ENCODE measurements at places on chromosomes 5 and 9.
A peak's percentile ranks its signal among the peaks of the same experiment; 100 is the strongest.

DNA sequence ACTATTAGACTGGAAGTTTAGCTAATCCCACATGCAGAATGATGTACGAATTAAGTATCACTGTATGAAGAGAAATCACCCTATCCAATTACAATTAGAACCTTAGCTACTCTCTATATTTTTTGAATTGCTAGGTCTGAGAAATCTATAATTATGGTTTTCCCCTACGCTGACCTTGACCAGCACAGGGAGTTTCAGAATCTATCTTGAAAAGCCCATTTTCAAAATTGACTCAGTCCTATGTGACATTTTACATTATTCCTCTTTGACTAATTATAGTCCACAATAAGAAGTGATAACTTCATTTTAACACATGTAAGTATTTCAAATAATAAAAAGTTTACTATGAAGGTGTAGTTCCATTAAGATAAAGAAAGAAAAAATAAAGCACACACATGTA, 21.5 kb downstream of the NUDT12 start:
- DNase-seq = no peak

- DNase-seq = peak; percentile 74
Measured at GRCh38 chr5:143471041-143471509, 67.6 kb upstream of the NR3C1 start.

DNA sequence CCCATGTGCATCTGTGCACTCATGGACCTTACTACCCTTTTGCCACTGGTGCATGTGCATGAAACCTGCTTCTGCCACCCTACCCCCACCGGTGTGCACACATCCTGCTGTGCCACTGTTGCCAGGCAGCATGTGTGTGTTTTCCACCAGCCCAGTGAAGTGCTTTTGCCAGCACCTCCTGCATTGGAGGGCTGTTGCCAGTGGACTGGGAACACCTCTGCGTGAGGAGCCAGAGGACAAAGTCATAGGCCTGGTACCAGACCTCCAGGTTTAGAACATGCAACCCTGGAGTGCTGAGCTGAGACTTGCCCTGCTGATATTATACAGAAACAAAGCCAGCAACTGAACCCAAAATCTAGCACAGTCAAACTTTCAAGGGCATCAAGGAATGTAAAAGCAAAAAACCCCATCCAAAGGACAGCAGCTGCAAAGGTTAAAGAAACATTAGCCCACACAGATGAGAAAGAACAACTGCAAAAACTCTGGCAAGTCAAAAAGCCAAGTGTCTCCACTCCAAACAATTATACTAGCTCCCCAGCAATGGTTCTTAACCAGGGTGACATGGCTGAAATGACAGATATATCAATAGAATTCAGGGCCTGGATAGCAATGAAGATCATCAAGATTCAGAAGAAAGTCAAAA, 70.6 kb upstream of the PTPN3 start:
- DNase-seq = no peak

- no peak for DNase-seq
Measured at GRCh38 chr9:136231478-136232297, 13.9 kb downstream of the QSOX2 start.

GRCh38 chr5:2883771-2884170, 132.3 kb upstream of the IRX2 start:
- DNase-seq = no peak

- no peak for DNase-seq
Measured at GRCh38 chr5:102106599-102106998, 189.5 kb downstream of the SLCO4C1 start.

DNA sequence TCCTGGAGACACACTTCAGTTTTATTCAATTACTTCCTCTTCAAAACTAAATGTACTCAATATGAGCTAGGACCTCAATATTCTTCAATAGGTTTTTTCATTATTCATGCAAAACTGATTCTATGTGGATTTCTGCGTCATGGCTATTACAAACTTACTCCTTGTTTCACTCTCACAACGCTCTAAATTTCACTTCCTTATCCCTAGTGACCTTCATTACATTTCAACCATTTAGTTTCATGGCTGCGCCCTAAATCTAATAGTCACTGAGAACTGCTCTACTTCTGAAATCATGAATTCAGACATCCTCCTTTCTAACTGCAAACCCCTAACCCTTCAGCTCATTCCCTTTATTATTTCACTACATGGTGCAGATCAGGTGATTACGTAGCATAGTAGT, 93.9 kb downstream of the SLC25A46 start:
- DNase-seq = no peak

DNA sequence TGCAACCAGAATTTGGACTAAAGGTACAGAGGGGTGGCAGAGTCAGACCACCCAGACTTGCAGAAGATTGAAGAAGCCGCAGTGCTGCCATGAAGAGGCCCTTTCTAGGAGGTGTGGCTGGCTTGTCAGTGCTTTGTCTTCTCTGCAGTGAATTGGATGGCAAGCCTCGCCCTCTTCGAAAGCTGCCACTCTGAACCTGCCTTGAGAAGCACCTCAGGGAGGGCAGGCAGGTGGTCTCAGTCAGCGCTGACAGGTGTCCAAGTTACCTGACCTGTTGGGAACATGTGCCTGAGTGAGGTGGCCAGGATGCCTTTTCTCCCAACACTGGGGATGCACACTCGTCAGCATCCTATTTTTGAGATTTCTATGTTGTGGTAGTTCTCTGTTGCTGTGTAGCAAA, 6.2 kb downstream of the TENT4A start:
- no peak for DNase-seq

DNA sequence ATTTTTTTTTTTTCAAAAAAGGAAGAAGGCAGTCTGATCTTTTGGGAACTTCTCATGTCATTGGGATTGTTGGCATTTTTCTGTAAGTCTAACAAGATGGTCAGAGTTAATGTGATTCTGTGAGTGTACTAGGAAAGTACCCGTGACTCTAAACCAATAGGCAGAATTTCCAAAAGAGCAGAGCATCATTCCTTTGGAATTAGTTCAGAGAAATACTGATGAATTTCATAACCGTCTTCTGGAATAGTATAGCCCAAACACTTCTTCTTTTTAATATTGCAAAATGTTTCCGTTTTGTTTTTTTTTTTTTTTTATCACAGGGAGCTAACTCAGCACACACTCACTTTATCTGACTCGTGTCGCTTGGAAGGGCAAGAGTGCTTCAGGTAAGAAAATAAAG, 407.4 kb downstream of the DTWD2 start:
- DNase-seq = no peak

GRCh38 chr9:113973963-113974413, 97.9 kb downstream of the ZNF618 start:
- DNase-seq = no peak

GRCh38 chr9:17970277-17970676, 391.4 kb downstream of the SH3GL2 start:
- DNase-seq = no peak

GRCh38 chr5:171676286-171676944, 109.2 kb upstream of the SMIM23 start:
- no peak for DNase-seq

- no peak for DNase-seq
Measured at GRCh38 chr5:119418606-119419100, 33.6 kb upstream of the HSD17B4 start.

- DNase-seq = no peak
Measured at GRCh38 chr9:132001567-132001966, 78.1 kb downstream of the MED27 start.

DNA sequence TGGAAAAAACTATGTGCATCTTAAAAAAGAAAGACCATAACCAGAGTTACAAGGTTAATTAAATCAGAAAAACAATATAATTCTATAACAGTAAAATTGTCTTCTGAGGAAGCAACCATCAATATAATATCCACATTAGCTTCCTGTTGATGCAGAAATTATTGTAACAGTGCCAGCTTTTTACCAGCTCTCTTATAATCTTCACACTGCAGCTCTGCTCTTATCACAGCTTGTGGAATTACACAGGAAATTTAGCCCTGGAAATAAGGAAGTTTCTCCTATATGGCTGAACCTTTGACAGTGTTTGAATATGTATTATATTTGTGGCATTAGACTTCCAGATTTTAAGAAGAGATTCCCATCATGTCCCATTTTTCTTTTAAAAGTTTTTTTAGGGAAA, 49.1 kb upstream of the TEK start:
- no peak for DNase-seq

DNA sequence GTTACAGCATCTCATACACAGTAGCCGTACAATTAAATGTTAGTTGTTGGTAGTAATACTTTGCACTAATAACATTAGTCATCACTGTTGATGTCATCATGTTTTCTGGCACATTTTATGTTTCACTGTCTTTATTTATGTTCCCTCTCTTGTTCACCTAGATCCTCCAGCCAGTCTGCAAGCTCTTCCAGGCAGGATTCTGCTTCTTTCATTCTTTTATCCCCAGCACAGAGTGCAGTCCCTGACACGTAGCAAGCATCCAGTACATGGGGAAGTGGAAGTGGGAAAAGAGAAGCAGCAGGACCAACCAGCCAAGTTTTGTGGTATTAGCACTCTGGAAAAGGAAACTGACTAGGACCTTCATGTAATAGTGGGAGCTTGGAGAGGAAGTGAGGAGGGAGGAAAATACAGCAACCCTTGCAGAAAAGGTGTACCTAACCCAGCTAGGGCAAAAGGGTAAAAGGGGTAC, 89.7 kb upstream of the SLC44A1 start:
- peak; percentile 29 for DNase-seq

DNA sequence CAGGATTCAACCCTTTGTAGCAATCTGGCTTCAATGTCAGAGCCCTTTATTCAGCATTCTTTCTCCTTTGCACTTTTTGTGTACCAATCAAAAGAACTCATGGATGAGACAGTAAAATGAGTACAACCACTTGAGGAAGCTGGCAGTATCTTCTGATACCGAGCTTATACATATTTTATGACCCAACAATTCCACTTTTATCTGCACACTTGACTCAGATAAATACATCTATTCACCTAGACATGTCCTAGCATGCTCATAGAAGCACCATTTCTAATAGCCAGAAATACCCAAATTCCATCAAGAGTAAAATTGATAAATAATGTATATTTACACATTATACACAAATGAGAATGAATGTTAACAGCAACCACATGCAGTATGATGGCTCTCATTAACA, 111.2 kb upstream of the PTGER4 start:
- DNase-seq = no peak

DNA sequence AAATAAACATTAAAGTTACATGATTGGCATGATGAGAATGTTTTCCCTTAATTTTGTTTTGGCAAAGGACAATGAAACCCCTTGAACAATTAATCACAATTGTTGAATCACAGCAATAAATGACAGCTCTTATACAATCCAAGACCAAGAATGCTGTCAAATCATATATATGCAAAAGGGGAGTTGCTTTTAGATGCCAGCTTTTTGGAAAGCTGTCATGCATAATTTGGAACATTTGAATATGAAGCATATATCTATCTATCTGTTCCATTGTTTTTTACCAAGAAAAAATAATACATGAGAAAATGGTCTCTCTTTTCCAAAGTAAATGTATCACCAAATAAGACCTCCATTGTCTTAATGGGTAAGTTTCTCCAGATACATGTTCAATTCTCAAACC, 44.5 kb downstream of the SPOCK1 start:
- no peak for DNase-seq

GRCh38 chr9:93080406-93080805, 15.6 kb upstream of the CARD19 start:
- no peak for DNase-seq

- DNase-seq = no peak
Measured at GRCh38 chr9:110007477-110008270, 200.3 kb downstream of the C9orf152 start.

- no peak for DNase-seq
Measured at GRCh38 chr9:134360897-134361296, 34.6 kb downstream of the RXRA start.

- no peak for DNase-seq
Measured at GRCh38 chr5:82512025-82512424, 233.9 kb upstream of the RPS23 start.

DNA sequence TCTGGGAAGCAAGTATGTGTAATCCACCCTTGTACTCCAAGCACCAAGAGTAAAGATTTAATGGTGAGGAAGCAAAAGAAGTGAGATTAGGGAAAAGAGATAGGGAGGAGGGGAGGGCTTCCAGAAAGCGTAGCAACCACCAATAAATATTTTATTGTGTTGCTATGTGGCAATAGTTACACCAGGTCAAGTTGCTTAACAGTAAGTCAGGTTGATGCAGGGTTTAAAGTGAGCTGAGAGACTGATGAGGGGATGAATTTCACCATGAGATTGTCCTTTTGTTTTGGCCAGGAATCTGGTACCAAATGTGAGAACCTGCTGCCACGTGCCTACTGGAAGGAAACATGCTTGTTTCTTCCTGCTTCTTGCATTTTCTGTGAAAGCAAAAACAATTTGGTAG, 62.7 kb downstream of the PCSK5 start:
- peak; percentile 20 for DNase-seq

- DNase-seq = no peak
Measured at GRCh38 chr9:111232997-111233790, 96.8 kb downstream of the OR2K2 start.

- no peak for DNase-seq
Measured at GRCh38 chr9:99335280-99335679, 113.2 kb downstream of the SEC61B start.

DNA sequence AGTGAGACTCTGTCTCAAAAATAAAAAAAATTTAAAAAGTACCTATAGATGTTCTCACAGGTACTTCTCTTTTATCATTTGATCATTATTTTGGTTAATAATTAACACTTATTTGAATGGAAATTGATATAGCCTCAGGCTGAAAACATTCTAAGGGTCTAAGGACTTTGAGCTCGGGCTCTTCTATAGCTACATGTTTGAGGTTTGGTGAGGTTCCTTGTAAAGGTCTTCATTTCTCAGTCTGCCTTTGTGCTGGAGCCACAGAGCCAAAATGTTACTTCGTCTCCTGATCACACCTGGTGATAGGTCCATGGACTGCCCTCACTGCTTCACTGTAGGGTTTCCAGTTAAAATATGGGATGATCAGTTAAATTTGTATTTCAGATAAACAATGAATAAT, 22.6 kb downstream of the ARHGEF37 start:
- DNase-seq = no peak

GRCh38 chr9:105178076-105178475, 66.4 kb upstream of the SLC44A1 start:
- peak; percentile 40 for DNase-seq

DNA sequence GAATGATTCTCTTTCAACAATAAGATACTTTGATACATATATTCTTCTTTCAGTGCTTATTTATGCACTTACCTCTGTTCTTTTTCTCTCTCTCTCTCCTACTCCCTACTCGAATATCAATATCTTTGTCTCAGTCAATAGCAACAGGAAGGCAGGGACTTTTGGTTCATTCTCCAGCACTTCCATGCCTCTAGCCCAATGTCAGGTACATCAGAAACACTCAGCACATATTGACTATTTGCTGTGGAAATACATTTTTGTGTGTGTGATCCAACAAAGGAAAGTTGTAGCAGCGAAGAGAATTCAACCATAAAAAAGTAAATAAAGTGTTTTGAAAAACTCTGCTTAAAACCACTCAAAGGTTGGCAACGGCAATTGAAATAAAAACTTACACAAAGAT, 12.6 kb downstream of the DIRAS2 start:
- no peak for DNase-seq

- no peak for DNase-seq
Measured at GRCh38 chr5:39697881-39698280, 273.1 kb upstream of the DAB2 start.

- DNase-seq = no peak
Measured at GRCh38 chr5:141489841-141490240, 960 bp downstream of the PCDHGC5 start.
